ENCODE measurements at places on chromosomes 4 and X. TPM values are rescaled to one million over a fixed set of nuclear protein-coding genes. Genes with fewer than 3 reads are reported as not detected.

GRCh38 chr4:176546975-176547374 is 227.2 kb downstream of the SPCS3 start:
- DNase-seq = peak; percentile 92

DNA sequence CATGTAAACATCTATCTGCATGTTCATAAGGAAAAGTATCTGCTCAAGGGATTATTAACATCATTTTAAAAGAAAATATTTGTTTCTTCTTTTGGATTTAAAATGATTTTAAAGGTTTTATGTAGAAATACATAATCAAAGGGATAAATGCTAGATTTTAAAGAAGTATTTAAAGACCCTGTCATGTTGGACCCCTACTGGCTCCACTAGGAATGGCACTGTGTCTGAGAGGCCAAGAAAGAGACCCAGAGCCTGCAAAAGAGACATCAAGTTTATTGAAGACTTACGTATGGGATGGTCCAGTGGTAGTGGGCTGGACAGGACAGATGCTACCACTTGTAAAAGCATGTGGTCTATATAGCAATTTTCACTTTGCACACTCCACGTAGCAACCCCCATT is 78.7 kb upstream of the PCDH18 start:
- peak; percentile 18 for DNase-seq

GRCh38 chrX:120477453-120477852 is 8.4 kb upstream of the LAMP2 start:
- no peak for DNase-seq

GRCh38 chrX:96987228-96987627 is 103.5 kb downstream of the RPA4 start:
- DNase-seq = peak; percentile 50

The SHISA3 gene
- not detected for total RNA-seq

The MAGEE2 gene
- total RNA-seq = not detected
